Activated naive CD4-positive, alpha-beta T cell (primary cell): ENCODE measurements at places on chromosomes 4 and X.

- DNase-seq = no peak
Observed at GRCh38 chr4:70925899-70926635, 23.9 kb downstream of the MOB1B start.

DNA sequence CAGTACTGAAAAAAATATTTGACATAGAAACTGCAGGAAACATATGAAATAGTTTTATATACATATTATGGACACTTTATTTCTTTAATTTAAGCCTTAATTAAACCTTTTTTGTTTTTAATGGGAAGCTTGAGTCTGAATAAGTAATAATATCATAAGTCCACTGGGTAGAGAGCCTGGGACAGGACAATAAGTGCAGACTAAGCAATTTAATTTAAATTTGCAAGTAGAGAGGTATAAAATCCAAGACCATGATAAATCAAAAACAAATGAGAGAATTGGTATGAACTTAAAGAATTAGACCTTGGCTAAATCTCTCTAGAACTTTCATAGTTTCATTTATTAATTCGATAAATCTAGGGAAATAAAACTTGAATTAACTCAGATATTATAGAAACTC lies 571.2 kb downstream of the ARAP2 start:
- DNase-seq = no peak

DNA sequence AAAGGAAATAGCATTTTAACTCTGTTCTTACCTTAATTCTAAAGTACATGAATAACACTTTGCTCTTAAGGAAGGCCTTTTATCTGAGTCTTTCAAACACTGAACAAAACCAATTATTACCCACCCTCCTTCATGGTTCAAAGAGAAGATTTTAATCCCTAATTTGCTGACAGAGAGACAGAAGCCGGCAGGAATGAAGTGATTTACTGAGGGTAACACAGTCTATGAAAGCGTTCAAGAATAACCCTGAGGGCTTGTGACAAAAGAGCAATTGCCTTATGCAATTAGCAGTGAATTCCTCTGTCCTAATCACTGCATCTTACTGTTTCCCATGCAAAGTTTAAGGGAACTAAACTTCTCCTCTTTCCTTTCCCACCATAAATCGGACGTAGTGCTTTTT lies 144.1 kb downstream of the PACRGL start:
- no peak for DNase-seq

GRCh38 chrX:155086202-155086840 lies 15.0 kb downstream of the BRCC3 start:
- no peak for DNase-seq

DNA sequence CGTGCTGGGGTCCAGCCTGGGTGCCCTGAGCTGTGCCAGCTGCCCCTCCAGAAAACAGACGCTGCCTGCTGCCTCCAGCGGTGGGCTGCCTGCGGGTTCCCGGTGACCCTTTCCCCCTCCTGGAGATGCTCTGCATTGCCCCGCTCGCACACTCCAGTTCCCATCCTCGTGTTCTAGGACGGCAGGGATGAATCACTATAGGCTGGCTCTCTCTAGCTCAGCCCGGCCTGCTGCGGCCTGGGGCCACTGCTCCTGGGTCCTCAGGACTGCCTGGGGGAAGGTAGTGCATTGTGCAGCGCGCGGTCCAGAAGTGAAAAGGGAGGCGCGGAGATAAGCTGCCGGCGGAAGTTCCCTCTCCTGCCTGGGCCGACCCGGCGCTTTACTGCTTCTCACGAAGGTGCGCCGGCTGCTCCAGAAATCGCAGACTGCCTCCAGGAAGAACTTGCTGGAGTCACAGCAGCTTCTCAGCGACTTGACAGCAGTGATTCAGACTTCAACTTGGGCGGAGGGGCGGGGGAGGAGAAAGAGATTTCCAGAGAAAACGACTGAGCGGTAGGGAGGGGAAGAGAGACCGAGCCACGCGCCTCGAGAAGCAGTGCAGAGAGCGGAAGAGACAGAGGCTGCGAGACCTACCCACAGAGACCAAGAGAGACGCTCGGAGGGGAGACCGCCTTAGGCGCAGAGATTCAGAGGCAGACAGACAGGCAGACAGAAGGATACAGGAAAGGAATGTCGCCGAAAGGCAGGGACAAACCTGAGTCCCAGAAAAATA lies 6.7 kb upstream of the MSX1 start:
- no peak for DNase-seq

- no peak for DNase-seq
Observed at GRCh38 chr4:113012786-113013185, 36.7 kb upstream of the ANK2 start.

DNA sequence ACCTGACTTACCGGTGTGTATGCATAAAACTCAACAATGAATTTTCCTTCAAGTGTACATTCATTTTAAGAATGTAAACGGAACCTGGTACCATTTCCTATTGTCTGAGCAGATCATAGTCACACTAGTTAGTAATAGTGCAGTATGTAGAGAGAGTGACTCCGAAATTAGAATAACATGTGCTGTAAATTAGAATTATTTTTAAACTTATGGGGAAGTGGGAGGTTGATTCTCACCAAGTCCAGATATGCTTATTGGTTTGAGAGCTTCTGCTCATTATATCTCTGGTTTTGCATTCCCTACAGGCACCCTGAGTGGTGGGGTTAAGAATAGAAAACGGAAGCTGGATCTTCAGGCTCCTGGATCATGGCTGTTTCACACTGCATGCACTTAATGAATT lies 39.6 kb downstream of the KLF3 start:
- no peak for DNase-seq

DNA sequence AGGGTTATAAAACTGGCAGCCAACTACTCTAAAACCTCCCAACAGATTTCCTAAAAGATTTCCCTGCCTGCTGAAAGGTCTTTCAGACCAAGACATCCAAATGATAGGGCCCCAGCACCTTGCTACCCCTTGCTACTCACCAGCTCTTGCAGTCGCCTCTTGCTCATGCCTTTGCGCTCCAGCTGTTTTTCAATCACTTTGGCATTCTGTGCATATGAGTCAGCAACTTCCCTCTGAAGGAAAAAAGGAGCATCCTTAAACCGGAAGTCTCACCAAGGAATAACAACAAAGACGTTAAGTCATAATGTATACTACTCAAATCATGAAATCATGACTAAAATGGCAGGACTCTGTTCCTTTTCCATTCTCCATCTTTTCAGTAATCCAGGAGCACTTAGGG lies 24.0 kb downstream of the STEEP1 start:
- DNase-seq = no peak

DNA sequence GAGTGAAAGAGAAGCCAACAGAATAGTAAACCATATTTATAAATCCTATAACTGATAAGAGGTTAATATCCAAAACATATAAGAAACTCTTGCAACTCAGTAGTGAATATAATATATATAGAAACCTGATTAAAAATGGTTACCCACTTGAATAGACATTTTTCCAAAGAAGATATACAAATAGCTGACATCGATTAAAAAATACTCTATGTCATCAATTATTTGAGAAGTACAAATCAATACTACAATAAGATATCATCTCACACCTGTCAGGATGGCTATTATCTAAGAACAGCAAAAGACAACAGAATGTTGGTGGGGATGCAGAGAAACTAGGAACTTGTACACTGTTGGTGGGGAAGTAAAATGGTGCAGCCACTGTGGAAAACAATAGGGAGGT lies 254.4 kb downstream of the PPARGC1A start:
- DNase-seq = no peak

GRCh38 chr4:69126024-69126423 lies 29.8 kb downstream of the UGT2B7 start:
- no peak for DNase-seq

GRCh38 chr4:71240094-71240493 lies 98.7 kb upstream of the SLC4A4 start:
- DNase-seq = no peak

DNA sequence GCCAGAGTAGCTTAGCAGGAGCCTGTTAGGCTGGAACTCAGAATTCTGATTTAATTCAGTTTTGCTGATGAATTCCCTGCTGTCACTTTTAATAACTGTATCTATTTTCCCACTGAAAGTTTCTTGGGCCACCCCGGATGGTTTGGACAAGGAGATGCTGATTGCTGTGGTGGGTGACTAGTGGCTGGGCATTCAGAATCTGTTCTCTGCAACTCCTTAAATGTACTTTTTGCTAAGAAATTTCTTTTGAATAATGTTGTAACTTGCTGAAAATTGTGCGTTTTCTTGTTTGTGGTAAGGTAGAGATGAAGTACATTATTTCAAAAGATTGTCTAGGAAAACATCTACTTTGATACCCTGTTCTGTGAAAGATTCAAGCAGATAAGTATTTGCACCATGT lies 2.4 kb downstream of the TLL1 start:
- no peak for DNase-seq

DNA sequence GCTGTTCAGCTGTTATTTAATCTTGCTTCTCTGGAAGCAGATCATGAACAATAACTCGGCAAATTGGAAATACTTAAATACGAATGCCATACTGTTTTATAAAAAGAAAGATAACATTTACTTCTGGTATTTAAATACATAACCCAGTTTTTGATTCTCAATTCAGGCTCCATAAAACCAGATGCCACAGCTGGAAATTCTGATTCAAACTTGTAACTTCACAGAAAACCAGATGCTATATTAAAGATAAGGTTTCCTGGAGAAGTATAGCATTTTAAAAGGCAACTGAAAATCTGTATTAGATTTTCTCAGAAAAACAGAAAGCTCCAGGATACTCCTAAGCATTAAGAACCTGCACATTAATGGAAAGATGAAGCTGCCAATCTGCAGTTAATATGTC lies 40.2 kb downstream of the STX18 start:
- no peak for DNase-seq

- no peak for DNase-seq
Observed at GRCh38 chr4:82661181-82661992, 99.6 kb upstream of the TMEM150C start.

GRCh38 chrX:118682258-118683014 lies 45.0 kb upstream of the IL13RA1 start:
- DNase-seq = no peak

- DNase-seq = no peak
Observed at GRCh38 chrX:150605603-150606002, 37.2 kb downstream of the MTM1 start.

DNA sequence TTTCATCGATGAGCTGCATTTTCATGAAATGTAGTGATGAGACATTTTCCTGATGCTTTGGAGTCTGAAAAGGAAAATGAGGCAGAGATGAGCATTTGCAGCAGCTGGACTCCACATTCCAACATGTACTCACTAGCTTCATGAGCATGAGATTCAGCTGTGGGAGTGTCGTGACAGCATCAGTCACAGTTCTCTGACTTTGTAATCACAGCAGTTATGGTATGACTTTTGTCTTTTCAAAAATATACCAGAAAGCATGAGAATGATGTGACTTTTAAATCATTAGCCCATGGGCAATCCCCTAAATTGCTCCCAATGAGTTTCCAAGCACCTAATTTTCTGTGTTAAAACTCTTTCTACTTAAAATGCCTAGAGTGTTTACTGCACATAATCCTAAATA lies 18.3 kb upstream of the MSL3 start:
- no peak for DNase-seq

- DNase-seq = no peak
Observed at GRCh38 chrX:120302434-120302833, 8.8 kb downstream of the TMEM255A start.

- no peak for DNase-seq
Observed at GRCh38 chr4:7169134-7169533, 23.2 kb upstream of the SORCS2 start.

GRCh38 chrX:13015536-13016236 lies 28.7 kb downstream of the FAM9C start:
- no peak for DNase-seq

DNA sequence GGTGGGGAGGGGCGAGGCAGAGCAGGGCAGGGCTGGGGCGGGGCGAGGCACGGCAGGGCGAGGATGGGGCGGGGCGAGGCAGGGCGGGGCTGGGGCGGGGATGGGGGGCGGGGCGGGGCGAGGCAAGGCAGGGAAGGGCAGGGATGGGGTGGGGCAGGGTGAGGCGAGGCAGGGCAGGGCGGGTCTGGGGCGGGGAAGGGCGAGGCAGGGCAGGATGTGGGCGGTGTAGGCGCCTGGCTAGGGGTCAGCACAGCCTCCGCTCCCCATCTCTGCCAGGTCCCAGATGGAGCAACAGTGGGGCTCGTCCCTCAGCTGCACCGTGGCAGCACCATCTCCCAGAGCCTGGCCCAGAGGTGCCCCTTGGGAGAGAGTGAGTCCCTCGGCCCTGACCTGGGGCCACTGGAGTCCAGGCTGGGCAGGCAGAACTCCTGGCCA lies 4.2 kb upstream of the SRPK3 start:
- no peak for DNase-seq

- DNase-seq = no peak
Observed at GRCh38 chrX:149010013-149010852, 494.9 kb downstream of the IDS start.

DNA sequence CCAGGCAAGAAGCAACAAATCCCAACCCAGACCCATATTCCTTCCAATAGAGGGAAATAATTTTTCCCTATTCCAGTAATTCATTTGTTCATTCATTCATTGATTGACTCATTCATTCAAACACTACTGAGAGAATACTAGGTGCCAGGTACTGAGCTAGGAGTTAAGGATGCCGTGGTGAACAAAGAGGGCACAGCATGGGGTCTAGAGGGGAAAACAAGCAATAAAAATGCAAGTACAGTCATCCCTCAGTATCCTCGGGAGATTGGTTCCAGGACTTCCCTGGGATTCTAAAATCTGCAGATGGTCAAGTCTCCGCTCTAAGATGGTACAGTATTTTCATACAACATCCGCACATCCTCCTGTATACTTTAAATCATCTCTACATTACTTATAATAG lies 18.7 kb downstream of the RASGEF1B start:
- DNase-seq = no peak

DNA sequence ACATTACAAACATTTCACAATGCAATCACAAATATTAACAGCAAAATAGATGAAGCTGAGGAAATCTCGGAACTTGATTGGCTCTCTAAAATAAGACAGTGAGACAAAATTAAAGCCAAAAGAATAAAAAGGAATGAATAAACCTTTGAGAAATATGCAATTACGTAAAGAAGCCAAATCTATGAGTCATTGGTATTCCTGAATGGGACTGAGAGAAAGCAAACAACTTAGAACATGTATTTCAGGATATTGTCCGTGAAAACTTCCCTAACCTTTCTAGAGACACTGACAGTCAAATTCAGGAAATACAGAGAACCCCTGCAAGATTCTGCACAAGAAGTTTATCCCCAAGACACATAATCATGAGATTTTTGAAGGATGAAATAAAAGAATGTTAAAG lies 48.4 kb upstream of the SPANXN2 start:
- DNase-seq = no peak

- DNase-seq = no peak
Observed at GRCh38 chrX:2698604-2699003, 7.5 kb downstream of the CD99 start.
